ENCODE measurements at places on chromosomes 16 and 17.

- no peak for DNase-seq
Measured at GRCh38 chr17:40937384-40937819, at the start of gene KRT23. KRT23 (minus strand) TSS chr17:40937646; CDS start chr17:40936603, 1,043 bp downstream.

DNA sequence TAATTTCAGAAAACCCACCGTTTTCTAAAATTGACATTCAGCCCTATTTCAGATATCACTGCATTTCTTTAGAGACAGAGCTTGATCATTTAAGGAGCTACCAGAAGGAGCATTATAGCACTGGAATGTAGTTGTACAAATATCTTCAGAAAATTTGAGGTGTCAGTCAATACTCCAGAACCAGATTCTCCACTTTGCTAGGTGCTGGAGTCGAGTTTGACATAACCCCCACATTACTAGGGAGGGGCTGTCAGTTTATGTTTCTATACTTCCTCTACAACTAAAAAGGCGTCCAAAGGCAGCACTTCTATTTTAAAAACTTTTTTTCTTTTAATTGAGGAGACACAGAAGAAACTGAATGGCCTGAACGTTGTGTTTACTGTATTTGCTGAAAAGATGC, 892 bp upstream of the KIAA0513 start:
- no peak for DNase-seq

DNA sequence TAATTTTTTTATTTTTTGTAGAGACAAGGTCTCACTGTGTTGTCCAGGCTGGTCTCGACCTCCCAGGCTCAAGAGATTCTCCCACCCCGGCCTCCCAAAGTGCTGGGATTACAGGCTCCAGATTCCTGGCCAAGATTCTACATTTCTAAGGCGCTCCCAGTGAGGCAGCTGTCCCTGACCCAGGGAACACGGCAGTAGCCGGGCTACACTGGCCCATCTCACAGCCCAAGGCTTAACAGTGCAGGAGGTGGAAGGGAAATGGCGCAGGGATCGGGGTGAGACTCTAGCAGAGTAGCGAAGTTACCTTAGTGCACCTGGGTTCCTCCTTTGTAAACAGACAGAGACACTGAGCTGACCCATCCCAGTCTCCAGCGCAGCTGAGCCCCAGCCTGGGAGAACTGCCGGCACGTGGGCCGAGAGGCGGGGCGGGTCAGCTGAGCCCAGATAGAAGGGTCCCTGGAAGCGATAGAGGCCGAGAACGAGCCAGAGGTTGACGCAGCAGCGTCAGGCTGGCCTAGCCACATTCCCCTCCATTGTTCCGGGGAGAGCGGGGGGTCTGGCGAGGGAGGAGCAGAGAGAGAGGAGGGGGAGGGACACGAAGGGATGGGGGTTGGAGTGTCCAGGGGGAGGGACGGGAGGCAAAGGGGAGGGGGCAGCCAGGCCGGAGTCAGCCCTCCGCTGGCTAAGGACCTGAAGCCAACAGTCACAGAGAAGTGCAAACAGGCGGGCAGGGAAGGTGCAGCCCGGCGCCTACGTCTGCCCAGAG, 2.5 kb downstream of the CARHSP1 start:
- no peak for DNase-seq

DNA sequence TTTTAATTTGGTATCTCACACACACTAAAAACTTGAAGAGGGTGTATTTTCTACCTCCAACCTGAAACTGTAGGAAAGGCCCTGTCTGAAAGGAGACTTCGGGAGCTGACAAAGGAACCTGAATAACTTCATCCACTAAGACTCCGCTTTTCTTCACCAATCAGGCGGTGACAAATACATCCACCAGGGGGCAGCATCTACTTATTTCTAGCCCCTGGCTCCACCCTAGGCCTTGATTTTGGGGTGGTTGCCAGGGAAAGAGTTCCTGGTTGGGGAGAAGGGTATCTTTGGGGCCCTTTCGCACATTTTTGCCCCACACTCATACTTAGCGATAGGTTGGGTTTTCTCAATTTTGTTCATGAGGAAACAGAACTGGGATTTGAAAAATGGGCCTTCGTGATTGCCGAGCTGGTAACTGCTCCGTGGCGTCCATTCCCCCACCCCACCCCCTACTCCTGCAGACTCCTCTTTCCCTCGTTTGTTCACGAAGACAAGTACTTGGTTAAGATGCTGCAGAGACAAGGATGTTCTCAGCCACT, 4.8 kb upstream of the ARL4D start:
- peak; percentile 78 for DNase-seq

- no peak for DNase-seq
Measured at GRCh38 chr17:62092784-62093183, 27.7 kb upstream of the MED13 start.

DNA sequence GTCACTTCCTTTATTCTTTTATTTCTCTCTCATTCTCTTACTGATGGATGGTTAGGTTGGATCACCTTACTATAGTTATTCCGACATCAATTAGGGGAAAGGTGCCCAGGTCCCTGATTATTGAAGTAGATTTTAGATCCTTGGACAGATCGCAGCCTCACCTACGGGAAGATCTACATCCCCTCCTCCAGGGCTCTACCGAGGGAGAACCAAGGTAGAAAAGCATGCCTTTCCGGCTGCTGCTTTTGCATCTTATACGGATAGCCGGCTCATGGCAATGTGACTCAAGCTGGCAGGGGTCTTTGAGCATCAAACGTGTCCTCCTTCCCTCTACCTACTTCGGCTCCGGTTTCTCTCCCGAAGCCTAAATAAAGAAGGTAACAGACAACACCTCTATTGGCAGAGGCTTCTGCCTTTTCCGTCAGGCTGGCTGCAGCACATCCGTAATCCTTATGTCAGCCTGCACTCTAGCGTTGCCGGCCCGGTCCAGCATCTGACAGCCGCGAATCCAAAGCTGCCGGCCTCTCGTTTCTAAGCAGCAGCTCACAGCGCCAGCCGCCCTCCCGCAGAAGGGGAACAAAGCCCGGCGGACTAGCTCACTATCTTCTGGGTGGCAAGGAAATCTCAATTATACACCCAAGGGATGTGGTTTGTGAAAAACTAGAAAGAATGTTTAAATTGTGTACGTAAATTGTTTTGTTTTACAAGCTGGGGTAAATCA, 46.9 kb downstream of the IRX6 start:
- no peak for DNase-seq

- DNase-seq: peak; percentile 29
Measured at GRCh38 chr16:58128711-58129096, 477 bp downstream of the CFAP20 start.

DNA sequence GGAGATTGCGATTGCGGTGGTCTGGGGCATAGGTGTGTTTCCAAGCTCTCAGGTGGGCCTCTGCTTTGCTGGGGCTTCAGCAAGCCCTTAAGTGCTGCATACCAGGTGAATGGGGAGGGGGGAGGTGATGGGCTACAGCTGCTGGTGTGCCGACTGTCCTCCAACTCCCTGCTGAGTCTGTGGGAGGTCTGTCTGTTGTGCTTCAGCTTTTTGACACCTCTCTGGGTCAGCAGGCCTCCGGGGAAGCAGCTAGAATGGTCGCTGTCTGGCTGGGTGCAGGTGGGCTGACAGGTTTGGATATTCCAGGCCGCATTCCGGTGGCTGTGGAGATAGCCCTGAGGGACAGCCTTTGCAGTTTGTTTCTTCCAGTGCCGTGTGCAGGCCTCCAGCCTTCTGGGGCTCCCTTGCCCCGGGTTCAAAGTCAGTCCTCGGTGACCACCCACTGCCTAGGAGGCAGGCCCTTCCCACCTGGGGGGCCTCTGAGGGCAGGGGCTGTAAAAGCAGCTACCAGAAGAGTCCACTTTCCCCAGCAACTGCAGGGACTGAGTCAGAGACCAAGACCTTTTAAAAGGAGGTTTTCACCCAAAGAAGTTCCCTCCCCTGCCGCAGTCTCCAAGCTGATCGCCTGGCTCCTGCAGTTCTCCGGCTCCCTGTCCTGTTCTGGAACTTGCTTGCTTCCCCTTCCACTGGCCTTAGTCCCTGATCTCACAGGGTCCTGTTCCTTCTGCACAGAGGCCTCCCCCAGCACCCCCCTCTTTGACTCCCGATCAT, 2.0 kb upstream of the TTYH2 start:
- no peak for DNase-seq

GRCh38 chr16:2151188-2152091, 3.0 kb downstream of the RAB26 start:
- DNase-seq: no peak

Measured in activated naive CD4-positive, alpha-beta T cell (primary cell).